ENCODE measurements at places on chromosomes 5 and 9.

GRCh38 chr5:17157294-17157693 lies 60.1 kb upstream of the BASP1 start:
- no peak for DNase-seq

DNA sequence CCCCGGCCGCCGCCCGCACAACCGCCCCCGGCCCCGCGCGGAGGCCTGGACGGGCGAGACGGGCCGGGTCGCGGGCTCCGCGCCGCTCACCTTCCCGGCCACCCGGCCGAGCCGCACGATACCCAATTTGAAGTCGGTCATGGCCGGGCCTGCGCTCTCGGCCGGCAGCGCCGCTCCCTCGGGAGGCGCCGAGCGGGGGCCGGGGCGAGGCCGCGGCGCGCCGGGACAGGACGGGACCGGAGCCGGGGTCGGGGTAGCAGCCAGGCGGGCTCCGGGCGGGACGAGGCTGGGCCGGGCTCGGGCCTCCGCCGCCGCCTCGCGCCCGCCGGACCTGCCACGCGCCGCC lies 216 bp downstream of the ZMYND19 start:
- DNase-seq: no peak

DNA sequence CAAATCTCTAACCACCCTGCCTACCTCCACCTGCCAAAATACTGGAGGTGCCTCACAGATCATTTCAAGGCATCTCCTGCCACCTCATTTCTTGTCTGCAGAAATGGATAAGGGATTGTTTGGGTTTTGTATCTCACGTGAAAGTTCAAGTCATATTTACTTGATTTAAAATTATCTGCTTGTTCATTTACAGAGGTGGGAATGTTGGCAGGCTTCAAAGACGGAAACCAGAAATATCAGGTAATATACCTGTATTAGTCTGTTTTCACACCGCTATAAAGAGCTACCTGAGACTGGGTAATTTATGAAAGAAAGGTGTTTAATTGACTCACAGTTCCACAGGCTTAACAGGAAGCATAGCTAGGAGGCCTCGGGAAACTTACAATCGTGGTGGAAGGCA lies 85.4 kb downstream of the CAAP1 start:
- no peak for DNase-seq

GRCh38 chr5:150197476-150197875 lies 7.6 kb downstream of the SLC6A7 start:
- DNase-seq: no peak

DNA sequence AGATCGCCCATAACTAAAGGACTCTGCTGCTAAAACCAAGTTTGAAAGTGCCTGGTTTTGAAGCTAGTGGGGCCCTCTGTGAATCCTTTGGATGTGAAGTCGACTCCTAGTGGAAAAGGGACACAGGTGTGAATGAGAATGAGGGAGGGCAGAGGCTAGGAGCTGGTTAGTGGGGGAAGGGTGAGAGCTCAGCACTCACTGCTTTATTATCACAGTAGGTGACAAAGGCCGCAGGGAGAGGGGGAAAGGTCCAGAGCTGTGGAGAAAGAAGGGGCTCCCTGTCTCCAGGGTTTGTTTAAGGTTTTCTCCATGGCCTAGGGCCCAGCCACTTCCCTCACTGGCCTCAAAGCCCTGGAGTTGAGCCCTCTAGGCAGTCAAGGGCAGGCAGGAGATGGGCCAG lies 3.5 kb downstream of the HDHD3 start:
- no peak for DNase-seq
